ENCODE measurements at places on chromosomes 12 and 14. TPM values are rescaled to one million over a fixed set of nuclear protein-coding genes. Genes with fewer than 3 reads are reported as not detected.

The PRMT5 gene
- total RNA-seq, result 36.5 TPM

The KRT5 gene
- not detected for total RNA-seq

The SCNN1A gene
- 2.4 TPM for total RNA-seq

The TRHDE gene
- 2.3 TPM for total RNA-seq

The CTSG gene
- total RNA-seq, result 26.1 TPM

The CLECL1 gene
- not detected for total RNA-seq

The POLR3B gene
- 8.0 TPM for total RNA-seq

The SYT10 gene
- 0.30 TPM for total RNA-seq

The HOXC12 gene
- not detected for total RNA-seq

The GRIN2B gene
- total RNA-seq, result 0.03 TPM

The KRT2 gene
- not detected for total RNA-seq

The STRAP gene
- 85.2 TPM for total RNA-seq

The PARP11 gene
- 18.2 TPM for total RNA-seq

The FAM181A gene
- not detected for total RNA-seq

The CD163L1 gene
- 39.8 TPM for total RNA-seq

The FAR2 gene
- 11.5 TPM for total RNA-seq

The ASB2 gene
- total RNA-seq, result 57.0 TPM

The CELA1 gene
- total RNA-seq, result not detected

The TSPAN19 gene
- total RNA-seq, result not detected

The WNT1 gene
- total RNA-seq, result not detected

The RAD51AP1 gene
- 2.8 TPM for total RNA-seq

The KRT7 gene
- 17.3 TPM for total RNA-seq

The SLCO1B1 gene
- not detected for total RNA-seq

The GLIPR1L1 gene
- total RNA-seq, result not detected

The RNU6-7 gene
- total RNA-seq, result not detected

The PACS2 gene
- 71.3 TPM for total RNA-seq

The ANKRD9 gene
- total RNA-seq, result 13.7 TPM

The PCED1B gene
- 11.0 TPM for total RNA-seq

The NPFF gene
- not detected for total RNA-seq

The TIMM9 gene
- 25.7 TPM for total RNA-seq

The FOXA1 gene
- total RNA-seq, result not detected

The BHLHE41 gene
- 12.0 TPM for total RNA-seq

The SDR9C7 gene
- not detected for total RNA-seq

The CLEC4E gene
- total RNA-seq, result 5.6 TPM

The WNK1 gene
- total RNA-seq, result 182 TPM

The SOAT2 gene
- 0.63 TPM for total RNA-seq

The RNASE13 gene
- not detected for total RNA-seq

The TAS2R7 gene
- not detected for total RNA-seq

The TMEM63C gene
- total RNA-seq, result 0.06 TPM

The ACADS gene
- total RNA-seq, result 11.3 TPM

The ART4 gene
- total RNA-seq, result 5.6 TPM

The ZFYVE26 gene
- total RNA-seq, result 34.9 TPM
